ENCODE measurements at places on chromosomes 2 and 18.

DNA sequence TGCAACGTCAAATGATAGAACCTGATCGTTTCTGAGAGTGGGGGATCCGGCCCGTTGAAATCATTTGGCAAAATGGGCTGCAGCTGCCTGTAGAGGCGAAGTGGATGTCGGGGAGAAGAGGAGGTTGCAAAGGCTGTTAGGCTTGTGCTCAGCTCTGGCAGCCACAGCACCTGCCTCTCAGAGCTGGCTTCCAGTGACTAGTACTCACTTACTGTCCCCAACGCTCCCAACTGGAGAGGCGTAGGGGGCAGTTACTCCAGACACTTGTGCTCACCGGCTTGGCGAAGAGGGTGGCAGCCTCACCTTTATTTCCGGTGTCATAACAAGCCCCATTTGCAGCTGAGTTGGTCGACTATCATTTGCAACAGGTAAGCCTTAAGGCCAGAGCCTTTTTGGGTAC lies 37.9 kb downstream of the NCK2 start:
- H3K27ac ChIP-seq = peak overlapping the region; percentile 84
- DNase-seq = no peak
- peaks cover 38% of the 10 kb centered on the region for H3K36me3 ChIP-seq
- H3K4me1 ChIP-seq = peaks cover 91% of the 10 kb centered on the region

GRCh38 chr18:68873003-68873402 lies 75.1 kb downstream of the CCDC102B start:
- no peaks in the 10 kb centered on the region for H3K4me1 ChIP-seq
- no peaks in the 10 kb centered on the region for H3K27me3 ChIP-seq
- H3K36me3 ChIP-seq = no peaks in the 10 kb centered on the region
- no peak for DNase-seq

DNA sequence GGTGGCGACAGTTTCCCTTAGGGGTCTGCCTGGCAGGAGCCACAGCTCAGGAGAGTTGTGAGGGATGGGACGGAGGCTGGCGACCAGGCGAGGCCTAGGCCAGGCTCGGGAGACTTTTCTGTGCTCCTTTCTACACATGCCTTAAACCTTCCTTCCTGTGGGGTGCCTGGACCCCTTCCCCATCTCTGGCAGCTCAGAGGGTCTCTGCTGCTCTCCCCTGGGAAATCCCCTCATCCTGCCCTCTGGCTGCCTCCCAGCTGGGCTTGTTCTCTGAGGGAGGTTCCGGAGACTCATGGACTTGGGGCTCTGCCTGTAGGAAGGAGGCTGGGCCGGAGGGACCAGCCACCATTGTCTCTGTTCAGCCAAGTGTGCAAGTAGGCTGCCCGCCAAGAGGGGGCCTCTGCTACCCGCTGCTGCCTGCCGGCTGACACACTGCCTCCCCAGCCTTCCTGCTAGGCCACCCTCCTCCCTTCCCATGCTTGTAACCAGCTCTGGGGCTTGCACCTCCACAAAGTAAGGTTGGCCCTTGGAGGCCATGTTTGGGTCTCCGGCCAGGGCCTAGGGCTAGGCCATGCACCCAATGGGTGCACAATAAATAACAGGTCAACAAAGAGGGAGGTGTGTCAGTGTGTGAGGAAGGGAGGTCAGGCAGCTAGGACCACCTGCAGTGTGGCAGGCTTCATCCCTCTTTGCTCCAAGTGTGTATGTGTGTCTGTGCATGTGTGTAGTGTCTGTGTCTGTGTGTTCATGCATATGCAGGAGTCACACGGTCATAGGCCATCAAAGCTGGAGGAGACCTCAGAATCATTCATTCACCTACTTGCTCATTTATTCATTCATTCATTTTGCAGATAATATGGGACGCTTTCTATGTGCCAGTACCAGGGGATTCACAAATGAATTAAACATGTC lies 28.8 kb downstream of the PSD4 start:
- peak overlapping the region; percentile 34 for H3K27ac ChIP-seq
- no peaks in the 10 kb centered on the region for H3K27me3 ChIP-seq
- peaks cover 16% of the 10 kb centered on the region for H3K4me1 ChIP-seq
- H3K4me3 ChIP-seq = no peak overlapping the region
- peaks cover 11% of the 10 kb centered on the region for H3K36me3 ChIP-seq
- no peak for DNase-seq

DNA sequence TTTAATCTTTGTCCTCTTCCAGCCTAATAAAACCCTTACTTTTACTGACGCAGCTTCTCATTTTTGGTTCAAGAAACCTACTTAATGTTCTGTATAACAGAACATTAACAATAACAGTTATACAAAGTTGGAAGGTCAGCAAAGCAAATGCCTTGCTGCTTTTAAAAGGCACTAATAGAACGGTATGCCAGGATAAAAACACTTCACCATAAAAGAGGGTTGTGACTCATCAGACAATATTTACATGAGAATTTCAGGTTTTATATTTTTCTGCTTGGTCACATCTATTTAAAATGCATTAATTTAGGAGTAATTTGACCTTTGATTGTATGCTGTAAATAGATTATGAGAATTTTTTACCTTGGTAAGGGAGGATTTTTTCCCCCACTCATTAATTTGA lies 3.0 kb downstream of the KLHL41 start:
- no peaks in the 10 kb centered on the region for H3K36me3 ChIP-seq
- no peaks in the 10 kb centered on the region for H3K4me1 ChIP-seq
- H3K27ac ChIP-seq = no peak overlapping the region
- no peak overlapping the region for H3K4me3 ChIP-seq

- no peak overlapping the region for H3K27ac ChIP-seq
- H3K4me3 ChIP-seq = no peak overlapping the region
- H3K4me1 ChIP-seq = no peaks in the 10 kb centered on the region
- H3K27me3 ChIP-seq = peaks cover 26% of the 10 kb centered on the region
- no peaks in the 10 kb centered on the region for H3K36me3 ChIP-seq
These were observed 63.5 kb downstream of the C1D start for GRCh38 chr2:67999332-67999731.

DNA sequence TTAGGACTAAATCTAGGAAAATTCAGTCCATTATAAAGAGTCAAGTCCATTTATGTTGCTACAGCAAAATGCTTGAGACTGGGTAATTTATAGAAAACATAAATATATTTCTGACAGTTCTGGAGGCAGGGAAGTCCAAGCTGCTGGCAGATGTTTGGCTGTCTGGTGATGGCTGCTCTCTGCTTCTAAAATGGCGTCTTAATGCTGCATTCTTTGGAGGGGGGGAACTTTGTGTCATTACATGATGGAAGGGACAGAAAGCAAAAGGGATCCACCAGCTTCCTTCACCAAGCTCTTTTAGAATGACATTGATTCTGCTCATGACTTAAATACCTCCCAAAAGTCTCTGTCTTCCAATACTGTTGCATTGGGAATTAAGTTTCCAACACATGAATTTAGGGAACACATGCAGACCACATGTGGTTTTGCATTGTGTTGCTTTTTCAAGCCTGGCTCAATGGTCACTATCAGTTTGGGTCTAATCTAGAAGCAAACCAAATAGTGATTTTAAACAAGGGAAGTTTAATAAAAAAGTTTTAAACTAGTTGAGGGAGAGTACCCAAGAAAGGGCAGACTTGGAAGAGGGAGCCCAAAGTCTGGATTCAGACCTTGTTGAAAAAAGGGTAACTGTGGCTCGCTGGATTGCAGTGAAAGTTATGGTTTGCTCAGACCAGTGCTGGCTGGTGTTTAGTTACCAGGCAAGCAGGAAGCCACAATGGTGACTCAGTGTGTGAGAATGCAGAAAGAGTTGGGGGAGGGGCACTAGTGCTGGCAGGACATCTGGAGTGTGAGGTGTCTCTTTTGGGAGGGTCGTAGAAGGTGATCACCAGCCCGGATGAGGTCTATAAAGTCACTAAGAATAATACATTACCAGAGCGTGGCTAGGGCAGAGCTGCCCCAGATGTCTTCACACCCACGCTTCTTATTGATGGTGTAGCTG lies 30.8 kb downstream of the C18orf54 start:
- no peak overlapping the region for H3K4me3 ChIP-seq
- no peak overlapping the region for H3K27ac ChIP-seq
- H3K4me1 ChIP-seq = peaks cover 4% of the 10 kb centered on the region
- H3K36me3 ChIP-seq = peaks cover 2% of the 10 kb centered on the region
- H3K27me3 ChIP-seq = peaks cover 17% of the 10 kb centered on the region
- peak; percentile 15 for DNase-seq

GRCh38 chr18:55354795-55355194 lies 233.2 kb downstream of the TCF4 start:
- H3K27me3 ChIP-seq = peaks cover 4% of the 10 kb centered on the region
- no peak overlapping the region for H3K4me3 ChIP-seq
- H3K36me3 ChIP-seq = peaks cover 2% of the 10 kb centered on the region
- no peak for DNase-seq
- no peaks in the 10 kb centered on the region for H3K4me1 ChIP-seq

DNA sequence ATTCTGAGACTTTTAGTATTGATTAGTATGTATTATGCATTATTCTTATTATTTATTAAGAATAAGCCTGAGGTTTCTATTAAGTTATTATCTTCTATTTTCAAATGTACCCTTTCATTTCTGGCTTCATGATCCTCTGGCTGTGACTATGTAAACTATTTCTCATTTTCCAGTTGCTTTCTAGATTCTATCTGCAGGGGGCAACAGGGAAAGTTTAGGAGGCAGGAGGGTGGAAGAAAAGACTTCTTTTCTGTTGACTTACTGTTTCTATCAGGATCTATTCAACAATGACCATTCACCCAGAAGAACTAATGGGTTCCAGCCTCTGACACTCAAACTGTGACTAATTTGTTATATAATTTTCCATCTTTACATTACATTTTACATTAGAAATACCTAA lies 653.4 kb upstream of the FSHR start:
- no peaks in the 10 kb centered on the region for H3K4me1 ChIP-seq
- H3K4me3 ChIP-seq = no peak overlapping the region
- no peaks in the 10 kb centered on the region for H3K27me3 ChIP-seq
- no peak overlapping the region for H3K27ac ChIP-seq
- no peaks in the 10 kb centered on the region for H3K36me3 ChIP-seq

DNA sequence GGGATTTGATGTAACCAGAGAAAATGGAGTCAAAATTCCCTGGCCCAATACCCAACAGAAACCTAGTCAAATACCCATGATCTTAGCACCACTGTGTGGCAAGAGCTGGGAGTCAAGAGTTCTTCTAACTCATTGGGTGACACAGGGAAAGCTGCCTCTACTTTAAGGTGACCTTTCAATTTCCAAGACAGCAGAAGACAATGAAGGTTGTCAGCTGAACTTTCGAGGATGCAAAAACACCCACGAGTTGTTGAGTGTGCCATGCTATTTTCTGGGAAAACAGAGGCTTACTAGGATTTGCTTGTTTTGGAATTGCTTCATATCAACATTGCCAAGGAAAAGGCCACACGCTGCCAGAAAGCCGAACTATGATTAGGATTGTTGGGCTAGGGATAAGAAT lies 61.6 kb upstream of the CYRIA start:
- H3K4me3 ChIP-seq = no peak overlapping the region
- H3K27ac ChIP-seq = no peak overlapping the region
- no peaks in the 10 kb centered on the region for H3K4me1 ChIP-seq
- H3K36me3 ChIP-seq = no peaks in the 10 kb centered on the region
- peaks cover 13% of the 10 kb centered on the region for H3K27me3 ChIP-seq

Data from activated naive CD8-positive, alpha-beta T cell treated with anti-CD3 and anti-CD28 coated beads for 36 hours (primary cell).